ENCODE measurements at places on chromosomes 2 and 18.
A peak's percentile ranks its signal among the peaks of the same experiment; 100 is the strongest.

DNA sequence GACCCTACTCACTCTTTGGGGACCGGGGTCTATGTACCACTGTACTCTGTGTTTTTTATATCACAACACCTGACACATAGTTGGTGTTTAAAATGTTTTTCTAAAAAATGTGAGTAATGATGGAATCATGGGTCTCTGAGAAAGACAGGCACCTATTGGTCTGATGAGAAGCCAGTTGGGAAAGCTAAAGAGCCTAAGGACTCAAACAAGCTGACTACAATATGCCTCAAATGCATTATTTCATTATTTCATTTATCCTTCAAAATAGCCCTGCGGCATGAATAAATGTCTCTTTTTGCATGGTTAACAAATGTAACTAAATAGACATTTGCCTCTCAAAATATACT, 102.9 kb upstream of the SCN1A start:
- no peak for DNase-seq

DNA sequence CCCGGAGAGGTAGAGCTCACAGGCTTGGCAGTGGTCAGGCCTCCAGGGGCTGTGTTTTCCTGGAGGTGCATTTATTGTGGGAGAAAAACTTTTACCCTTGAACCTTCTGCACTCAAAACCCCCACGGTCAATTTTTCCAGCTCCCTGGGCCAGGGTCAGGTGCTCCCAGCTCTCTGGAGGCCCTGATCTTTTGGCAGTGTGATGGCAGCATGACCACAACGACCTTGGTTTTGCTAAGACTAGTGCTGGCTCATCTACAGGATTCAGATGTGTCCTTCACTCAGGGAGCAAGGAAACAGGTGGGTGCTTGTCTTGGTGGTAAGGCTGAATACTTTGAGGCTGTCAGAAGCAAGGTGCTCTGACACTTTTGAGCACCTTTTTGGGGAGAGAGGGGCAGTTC, 92.3 kb downstream of the CCDC93 start:
- DNase-seq, result no peak

- no peak for DNase-seq
Observed at GRCh38 chr2:180520921-180521581, 459.4 kb upstream of the UBE2E3 start.

DNA sequence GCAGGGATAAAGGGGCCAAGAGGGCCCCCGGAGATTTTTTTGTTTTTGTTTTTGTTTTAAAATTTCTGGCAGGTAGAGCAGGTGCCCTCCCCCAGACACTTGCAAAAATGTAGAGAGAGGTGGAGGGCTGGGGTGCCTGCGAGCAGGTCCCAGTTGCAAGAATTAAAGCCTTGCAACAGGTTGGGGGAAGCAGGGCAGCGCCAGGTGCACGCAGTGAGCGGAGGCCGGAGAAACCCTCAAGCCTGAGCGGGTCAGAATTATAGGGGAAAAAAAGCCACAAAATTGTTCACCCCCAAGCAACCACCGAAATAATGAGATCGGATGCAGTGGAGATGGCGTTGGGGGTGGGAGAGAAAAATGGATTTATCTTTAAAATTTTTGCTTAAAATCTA, 527 bp downstream of the IGFBP5 start:
- DNase-seq, result no peak

GRCh38 chr2:37318401-37318800, 6.2 kb downstream of the PRKD3 start:
- no peak for DNase-seq

DNA sequence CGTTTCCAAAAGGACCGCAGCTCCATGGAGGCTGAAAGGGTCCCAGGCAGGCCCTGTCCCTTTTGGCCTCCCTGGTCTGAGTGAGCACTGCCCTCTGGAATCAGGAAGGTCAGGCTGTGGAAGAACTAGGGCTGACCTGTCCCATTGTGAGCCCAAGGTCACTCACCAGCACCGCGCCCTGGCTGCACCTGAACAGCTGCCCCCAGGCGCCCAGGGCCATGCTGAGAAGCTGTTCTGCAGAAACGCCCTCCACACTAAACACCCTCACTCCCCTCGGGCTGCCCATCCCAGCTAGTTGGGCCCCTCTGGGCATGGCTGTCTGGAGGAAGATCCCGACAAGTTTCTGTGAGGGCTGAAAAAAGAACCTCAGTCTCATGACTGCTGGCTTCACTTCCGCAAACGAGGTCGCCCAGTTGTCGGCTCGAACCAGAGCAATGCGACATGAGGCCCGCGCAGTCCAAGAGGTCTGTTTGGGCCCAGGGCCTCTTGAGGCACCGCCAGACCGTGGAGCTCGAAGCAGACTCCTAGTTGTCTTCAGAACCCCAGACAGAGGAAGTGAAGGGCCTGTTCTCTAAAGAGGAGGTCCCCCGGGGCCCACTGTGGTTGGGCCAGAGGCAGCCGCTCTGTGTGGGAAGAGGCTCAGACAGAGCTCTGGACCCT, 64.4 kb downstream of the INPP5D start:
- no peak for DNase-seq

DNA sequence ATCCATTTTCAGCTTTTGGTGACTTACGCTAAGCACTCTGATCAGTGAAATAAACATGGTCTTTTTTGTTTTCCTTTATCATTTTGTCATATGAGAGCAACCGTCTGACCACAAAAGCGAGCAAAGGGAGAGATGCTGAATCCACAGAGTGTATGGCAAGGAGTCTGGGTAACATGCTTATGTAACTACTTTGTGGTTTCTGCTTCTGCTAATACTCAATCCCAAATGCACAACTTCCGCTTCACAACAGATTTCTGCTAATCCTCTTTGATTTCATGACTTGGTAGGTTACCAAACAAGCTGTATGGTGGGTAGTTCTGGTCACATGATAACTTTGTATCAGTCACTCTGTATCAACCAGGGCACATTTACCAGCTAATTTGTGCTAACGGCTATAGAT, 908.4 kb upstream of the CRIM1 start:
- DNase-seq, result no peak

GRCh38 chr2:211144078-211144477, 587.7 kb downstream of the CPS1 start:
- DNase-seq, result no peak

DNA sequence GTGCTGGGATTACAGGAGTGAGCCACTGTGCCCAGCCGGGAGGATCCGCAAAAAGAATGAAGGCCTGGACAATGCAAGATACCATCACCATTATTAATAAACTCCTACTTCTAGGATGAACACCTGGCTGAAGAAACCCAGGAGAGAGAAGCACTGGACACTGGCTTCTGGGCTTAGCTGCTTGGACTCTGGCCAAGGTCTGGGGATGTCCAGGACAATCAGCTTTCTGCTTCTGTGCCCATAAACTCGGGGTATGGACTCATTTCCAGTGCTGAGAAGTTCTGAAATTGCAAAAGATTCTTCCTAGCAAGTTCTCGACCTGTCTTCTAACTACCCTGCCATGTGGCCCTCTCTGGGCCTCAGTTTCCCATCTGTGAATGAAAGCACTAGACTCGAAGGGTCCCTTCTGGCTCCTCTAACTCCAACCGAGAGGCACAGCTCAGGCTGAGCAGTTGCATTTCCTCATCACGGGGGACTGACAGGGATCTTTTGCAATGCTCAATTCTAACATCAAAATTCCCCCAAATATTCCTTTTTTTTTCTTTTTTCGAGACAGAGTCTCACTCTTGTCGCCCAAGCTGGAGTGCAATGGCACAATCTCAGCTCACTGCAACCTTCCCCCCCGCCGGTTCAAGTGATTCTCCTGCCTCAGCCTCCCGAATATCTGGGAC, 2.4 kb upstream of the SH2D6 start:
- no peak for DNase-seq

DNA sequence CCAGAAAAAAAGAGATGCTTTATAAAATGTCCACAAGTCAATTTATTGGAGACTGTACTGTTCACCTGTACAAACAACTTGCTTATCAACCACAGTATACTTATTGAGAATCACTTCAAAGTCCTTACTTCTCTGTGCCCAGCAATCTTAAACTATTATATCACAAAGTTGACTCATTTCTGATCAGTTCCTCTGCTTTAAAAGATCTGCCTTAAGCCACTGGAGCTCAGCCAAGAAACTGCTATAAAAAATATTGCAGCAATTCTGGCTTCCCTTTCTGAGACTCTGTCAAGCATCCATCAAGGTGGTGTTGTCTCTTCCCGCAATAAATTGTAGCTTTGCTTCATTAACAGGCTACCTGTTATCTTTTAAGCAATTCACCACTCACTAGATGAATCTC, 375.2 kb upstream of the SPHKAP start:
- no peak for DNase-seq

DNA sequence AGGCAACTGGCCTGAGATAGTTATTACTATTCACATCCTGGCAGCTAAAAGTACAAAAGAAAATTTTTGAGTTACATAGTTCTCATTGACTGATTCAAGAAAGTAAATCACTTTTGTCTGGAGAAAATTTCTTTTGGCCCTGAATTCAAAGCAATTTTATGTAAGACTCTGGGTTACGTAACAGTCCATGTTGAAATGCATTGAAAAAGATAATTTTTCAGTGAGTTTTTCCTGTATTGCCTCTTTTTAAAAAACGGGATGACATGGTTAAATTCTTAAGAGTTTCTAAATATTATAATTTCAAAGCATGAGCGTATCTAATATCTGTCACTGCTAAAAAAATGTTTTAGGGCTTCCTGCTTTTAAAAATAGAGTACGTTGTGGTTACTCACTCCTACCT, 72.7 kb downstream of the ANKRD12 start:
- DNase-seq, result no peak

GRCh38 chr2:240304746-240305161, 130.7 kb upstream of the GPC1 start:
- DNase-seq, result peak; percentile 7

DNA sequence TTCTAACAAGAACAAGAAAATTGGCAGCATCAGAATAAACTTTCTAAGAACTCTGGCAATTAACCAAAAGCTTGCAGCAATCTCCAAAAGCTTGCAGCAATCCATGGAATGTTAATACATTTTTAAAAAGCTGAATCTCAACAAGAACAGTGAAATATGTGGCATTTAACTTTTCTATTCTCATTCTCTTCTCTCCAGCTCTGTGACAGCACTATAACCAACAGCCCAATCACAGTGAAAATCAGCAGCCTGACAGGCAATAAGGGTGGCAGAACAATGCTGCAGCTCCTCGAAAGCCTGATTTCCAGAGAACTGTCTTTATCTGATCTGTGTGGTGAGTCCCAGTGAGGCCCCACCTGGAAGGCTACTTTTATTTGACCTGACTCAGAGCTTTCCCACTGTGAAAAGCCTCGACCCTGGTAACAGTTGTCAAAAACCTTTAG, 60.0 kb downstream of the TMEM131 start:
- DNase-seq, result no peak

DNA sequence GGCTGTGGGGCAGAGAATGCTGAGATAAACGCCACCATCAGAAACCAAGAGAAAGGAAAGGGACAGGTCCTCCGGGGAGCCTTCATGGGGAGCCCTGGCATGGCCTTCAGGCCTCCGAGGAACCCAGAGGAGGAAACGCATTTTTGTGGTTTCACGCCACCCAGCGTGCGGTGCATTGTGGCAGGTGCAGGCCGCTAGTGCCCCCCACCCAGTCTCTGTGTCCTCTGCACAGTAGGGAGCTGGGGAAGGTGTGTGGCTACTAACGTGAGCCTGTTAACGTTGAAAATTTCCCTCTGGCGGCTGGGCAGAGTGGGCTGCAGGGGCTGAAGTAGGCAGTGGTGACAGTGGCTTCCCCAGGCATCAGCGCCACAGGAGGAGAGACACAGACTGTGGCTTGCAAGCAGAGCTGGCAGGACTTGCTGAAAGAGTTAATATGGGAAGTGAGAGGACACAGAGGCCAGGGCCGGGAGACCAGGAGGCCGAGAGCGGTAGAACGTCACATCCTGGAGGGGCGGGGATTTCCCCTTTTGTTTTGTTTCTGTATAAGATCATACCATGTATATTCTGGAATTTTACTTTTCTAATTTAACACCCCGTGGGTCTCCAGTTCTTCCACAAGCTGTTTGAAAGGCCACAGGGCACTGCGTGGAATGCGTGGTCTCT, 166.9 kb downstream of the GBX2 start:
- no peak for DNase-seq

GRCh38 chr2:46909771-46910419, 5.7 kb downstream of the MCFD2 start:
- no peak for DNase-seq

GRCh38 chr2:24332791-24333540, 27.4 kb downstream of the ITSN2 start:
- no peak for DNase-seq

- DNase-seq, result no peak
Observed at GRCh38 chr2:159804941-159805340, 6.9 kb upstream of the CD302 start.

- no peak for DNase-seq
Observed at GRCh38 chr2:177334940-177335543, 57.5 kb upstream of the AGPS start.

DNA sequence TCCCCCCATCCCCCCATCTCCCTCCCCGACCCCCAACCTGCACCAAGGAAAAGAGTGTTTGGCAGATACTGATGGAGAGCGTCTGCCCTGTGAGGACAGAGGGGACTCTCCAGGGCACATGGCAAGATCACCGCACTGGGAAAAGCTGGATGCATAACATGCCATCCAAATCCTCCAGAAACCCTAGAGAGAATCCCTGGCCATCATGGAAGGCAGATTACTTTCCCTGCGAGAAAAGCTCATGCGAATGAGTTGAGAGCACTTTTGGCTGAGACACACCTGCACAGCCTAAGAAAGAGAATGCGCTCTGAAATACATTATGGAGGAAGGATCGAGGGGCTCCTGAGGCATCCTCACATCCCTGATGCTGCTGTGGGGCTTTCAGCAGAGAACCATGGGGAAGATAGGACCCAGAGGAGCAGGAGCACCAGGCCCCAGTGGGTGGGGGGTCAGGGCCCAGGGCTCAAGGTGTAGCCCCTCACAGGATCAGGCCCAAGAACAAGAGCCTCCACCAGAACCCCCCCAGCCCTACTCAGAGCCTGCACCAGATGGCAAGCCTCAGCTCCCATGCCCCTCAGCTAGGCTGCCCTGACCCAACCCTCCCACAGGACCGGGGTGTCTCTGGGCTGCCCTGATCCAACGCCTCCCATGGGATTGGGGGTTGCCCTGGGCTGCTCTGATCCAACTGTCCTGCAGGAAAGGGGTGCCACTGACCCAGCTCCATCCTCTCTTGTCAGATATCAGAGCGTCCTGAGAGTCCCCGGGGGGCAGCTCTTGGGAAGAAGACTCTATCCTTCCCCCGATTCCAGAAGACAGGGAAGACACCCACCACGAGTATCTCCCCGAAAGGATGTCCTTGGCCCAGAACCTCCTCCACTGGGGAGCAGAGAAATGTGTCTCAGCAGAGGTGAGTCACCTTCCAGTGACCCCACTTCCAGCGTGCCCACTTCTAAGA, 153.4 kb downstream of the NDUFA10 start:
- no peak for DNase-seq

Measured in ovary (tissue), 10 donors.